ENCODE measurements at places on chromosomes 4 and X.

GRCh38 chrX:103704863-103705262 is 5.8 kb upstream of the TMEM31 start:
- no peak for DNase-seq

GRCh38 chrX:24619647-24620046 is 27.5 kb downstream of the PCYT1B start:
- DNase-seq, result no peak

DNA sequence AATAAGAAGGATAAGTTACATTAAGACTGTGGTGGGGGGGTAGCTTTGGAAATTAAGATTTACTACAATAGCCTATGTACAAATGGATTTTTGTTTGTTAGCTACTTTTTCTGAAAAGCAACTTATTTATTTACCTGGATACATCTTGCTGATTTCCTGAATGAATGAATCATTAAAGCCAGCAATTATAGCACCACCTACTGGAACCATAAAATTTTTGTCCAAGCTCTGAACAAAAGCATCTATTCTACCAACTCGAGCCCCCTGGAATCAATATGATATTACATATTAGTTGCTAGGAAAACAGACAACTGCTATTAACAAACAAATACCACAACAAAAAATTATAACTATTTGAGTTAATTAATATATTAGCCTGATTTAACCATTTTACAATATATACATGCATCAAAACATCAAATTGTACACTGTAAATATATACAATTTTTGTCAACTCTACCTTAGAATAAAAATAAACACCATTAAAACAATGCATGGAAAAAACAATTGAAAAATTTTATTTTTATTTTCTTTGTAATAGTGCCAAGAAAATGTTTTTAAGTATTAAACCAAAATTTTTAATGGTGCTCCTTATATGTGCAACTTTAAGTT is 15.3 kb downstream of the SEPSECS start:
- peak; percentile 31 for DNase-seq

- DNase-seq, result no peak
Observed at GRCh38 chrX:73932522-73932921, 369.5 kb downstream of the CHIC1 start.

DNA sequence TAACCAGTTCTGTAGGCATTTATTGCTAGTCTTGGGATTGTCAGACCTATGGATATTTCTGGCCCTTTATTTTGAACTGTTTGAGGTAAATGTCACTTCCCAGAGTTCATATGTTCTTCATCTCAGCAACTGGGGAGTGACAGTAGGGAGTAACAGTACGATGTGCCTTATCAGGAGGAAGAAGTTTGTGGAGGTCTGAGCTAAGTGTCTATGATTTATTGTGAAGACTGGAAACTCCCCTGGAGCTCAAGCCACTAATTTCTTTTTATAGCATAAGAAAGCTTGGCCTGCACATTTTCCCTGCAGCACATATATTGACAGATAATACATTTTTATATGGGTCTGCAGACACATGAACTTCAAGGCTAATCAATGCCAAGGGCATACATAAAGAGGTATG is 383.8 kb downstream of the GRXCR1 start:
- no peak for DNase-seq

GRCh38 chrX:63713526-63713925 is 71.5 kb downstream of the ARHGEF9 start:
- no peak for DNase-seq

DNA sequence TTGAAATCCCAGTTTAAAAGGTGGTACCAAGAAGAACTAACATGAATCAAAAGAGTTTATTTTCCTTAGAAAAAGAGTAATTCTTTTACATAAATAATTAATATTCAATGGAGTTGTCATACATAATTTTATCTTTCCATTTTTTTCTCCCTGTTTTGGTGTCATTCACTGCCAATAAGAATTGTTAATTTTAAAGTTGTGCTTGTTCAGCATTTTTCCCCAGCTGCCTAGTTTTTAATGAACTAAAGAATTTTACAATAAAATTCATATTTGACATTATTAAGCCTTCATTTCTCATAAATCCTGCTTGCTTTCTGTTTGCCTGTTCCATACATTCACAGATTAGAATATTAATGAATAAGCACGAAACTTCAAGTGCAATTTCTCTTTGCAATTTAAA is 393.6 kb downstream of the GRXCR1 start:
- DNase-seq, result no peak
